ENCODE measurements at places on chromosomes 5 and 9.

DNA sequence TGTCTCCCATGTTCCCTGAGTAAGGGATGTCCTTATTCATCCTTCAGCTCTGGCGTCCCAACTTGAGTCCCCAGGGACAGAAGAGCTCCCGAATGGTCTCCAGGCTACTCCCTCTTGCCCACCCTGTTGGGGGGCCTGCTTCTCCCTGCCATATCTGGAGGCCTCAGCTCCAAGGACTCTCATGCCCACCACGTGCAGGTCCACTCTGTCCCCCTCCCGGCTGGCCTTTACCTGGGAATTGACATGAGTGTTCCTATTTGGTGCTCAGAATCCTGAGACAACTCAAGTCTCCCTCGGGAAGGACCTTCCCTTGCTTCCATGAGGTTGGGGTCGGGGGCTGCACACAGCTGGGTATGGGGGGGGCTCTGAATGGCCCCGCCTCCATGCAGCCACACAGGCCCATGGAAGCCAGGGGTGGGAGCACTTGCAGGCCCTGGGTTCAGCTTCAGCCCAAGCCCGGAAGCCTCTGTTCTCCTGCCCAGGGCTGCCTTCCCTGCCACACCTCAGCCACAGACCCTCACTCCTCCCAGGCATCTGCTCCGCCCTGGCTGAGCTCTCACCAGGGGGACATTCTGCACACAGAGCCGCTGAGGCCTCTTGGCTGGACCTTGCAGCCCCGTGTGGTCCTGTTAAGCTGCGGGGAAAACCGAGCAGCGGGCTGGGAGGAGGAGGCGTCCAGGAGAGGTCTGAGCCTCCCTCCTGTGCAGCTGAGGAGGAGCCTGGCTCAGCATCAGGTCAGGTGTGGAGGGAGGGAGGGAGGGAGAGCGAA, 121.9 kb downstream of the PHF2 start:
- no peak for DNase-seq

DNA sequence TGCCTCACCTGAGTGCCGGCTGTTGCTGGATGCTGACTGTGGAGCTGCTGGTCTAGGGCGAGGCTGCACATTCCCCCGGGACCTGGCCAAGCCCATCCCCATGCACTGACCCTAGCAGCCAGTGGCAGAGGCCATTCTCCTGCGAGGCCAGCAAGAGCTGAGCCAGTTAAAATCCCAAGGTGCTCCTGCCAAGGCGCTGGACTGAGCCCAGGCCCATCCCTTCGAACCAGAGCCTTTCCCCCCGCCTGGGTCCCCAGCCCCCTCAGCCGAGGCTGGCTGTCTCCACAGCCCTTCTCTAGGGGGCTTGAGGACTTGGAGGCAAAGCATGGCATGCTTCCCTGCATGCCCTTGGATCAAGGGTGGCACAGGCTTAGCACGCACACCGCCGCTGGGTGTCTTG, 1.6 kb downstream of the ADAMTSL2 start:
- no peak for DNase-seq

- DNase-seq, result no peak
Observed at GRCh38 chr5:68012429-68012828, 203.1 kb upstream of the PIK3R1 start.

DNA sequence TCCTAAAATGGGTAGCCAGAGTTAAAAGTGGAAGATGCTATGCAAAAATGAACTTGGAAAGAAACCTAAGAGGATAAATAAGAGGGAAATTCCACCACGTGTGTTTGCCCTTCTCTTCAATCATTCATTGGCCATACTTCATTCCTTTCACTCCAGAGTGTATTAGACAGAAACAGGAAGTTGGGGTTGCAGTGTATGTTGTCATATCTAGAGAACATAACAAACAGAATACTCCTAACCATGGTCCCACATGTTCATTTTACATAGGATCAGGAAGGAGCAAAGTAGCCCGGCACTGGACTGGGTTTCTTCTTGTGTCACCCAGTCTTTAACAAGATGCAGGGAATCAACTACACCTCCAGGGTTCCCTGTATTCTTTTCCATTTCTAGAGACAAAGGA, 7.6 kb upstream of the GPBP1 start:
- DNase-seq, result no peak

DNA sequence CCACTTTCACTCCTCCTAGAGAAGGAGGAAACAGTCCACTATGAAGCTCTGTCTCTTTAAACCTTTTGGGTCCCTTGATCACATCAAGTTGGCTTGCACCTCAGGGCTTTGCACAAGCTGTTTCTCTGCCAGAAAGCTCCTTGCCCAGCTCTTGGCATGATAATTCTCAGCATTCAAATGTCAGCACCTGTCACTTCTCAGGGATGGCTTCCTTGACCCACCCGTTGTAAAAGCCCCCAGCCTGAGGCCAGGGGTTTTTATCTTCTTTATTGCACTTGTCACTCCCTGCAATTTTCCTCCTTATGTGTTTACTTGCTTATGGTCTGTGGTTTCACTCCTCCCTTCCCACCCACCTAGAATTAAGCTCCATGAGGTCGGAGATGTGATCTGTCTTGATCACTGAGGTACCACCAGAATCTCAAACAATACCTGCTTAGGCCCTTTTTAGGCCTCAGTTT, 200.7 kb upstream of the TBC1D2 start:
- no peak for DNase-seq

- DNase-seq, result no peak
Observed at GRCh38 chr9:127187231-127187956, 65.0 kb upstream of the ANGPTL2 start.

DNA sequence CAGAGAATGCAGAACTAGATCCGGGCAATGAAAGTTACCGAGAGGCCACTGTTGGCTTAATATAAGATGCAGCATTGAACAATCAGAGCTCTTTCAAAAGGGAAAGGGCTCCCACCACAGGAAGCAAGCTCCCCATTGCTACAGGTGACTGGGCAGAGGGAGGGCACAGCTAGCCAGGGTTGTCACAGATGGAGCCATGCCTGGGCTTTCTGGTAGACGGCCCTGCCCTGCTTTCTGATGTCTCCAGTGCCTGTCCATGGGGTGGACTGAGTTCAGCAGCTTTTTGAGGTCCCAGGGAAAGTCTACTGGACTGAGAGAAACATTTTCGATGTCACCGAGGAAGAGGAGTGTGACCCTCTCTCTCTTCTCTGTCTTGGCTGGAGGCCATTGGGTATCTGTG, 14.1 kb downstream of the RGS3 start:
- DNase-seq, result no peak

DNA sequence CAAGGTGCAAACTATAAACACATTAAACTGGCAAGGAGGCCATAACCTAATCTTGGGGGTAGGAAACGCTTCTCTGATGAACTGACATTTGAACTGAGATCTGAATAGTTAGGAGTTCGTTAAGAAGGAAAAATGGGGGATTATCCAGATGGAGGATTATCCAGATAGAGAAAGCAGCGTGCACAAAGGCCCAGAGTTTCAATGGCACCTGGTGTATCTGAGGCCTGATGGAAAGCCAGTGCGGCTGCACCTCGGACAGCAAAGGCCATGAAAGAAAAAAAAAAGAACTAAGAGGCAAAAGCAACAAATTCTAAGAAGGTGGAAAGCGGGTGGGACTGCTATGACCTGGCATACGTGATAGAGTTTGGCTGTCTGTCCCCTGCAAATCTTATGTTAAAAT, 13.0 kb upstream of the CTNNAL1 start:
- DNase-seq, result no peak

All from NT2/D1 (cell line).